ENCODE measurements at places on chromosomes 1 and 21.

DNA sequence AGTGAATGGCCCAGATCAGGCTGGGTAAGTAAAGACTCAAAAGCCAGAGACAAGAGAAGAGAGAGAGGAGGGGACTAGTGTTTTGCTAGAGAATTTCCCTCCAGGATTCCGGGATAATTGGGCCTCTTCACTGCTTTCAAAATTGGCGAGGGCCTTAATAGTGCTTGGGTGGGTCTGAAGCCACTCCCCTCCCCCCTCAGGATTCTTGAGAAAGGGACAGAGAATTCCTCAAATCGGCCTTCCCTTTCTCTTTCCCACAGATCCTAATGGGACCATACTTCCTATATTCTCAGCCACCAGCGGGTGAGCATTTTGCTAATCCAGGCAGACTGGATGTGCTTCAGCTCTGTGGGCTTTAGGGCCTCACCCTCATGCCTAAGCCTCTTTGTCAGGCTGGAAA is 11.9 kb downstream of the SFN start:
- DNase-seq = no peak

- no peak for DNase-seq
Observed at GRCh38 chr1:238257018-238257621, 366.4 kb upstream of the ZP4 start.

- no peak for DNase-seq
Observed at GRCh38 chr1:236021424-236022135, 43.3 kb downstream of the NID1 start.

- DNase-seq = no peak
Observed at GRCh38 chr1:200305806-200306205, 104.0 kb downstream of the ZNF281 start.

DNA sequence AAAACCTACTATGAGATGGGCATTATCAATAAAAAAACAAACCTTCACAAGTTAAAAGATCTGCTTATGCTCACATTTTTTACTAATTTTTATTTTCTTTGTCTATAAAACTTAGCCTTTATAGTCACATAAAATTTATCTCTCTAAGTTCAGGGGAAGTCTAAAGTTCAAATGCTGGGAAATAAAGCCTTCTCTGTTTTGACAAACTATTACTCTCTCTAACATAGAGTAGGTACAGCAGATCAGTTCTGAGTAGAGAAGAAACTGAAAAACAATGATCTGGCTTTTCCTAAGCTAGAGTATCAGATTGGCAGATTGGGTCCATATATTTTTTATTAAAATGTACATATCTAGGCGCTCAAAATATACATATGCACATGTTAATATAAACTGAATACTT is 31.2 kb downstream of the C1orf141 start:
- DNase-seq = no peak

- DNase-seq = no peak
Observed at GRCh38 chr1:22831729-22832413, 121.2 kb downstream of the EPHB2 start.

- DNase-seq = no peak
Observed at GRCh38 chr1:112532064-112532463, 23.3 kb downstream of the WNT2B start.

- DNase-seq = no peak
Observed at GRCh38 chr1:109365642-109366204, 32.0 kb downstream of the SORT1 start.

DNA sequence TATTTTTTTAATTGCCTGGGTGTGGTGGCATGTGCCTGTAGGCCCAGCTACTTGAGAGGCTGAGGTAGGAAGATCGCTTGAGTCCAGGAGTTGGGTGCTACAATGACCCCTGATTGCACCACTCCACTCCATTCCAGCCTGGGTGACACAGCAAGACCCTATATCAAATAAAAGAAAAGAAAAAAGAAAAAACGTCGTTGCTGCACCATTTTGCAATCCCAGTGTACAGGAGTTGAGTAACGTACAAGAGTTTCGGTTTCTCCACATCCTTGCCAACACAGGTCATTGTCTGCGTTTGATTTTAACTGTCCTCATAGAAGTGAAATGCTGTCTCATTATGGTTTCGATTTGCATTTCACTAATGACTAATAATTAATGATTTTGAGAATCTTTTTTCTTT is 7.9 kb downstream of the ZNF684 start:
- no peak for DNase-seq

- no peak for DNase-seq
Observed at GRCh38 chr1:69126796-69127195, 440.9 kb upstream of the LRRC7 start.

GRCh38 chr1:1541956-1542765 is 1.7 kb upstream of the TMEM240 start:
- DNase-seq = no peak
